ENCODE measurements at places on chromosomes 7 and 10.

DNA sequence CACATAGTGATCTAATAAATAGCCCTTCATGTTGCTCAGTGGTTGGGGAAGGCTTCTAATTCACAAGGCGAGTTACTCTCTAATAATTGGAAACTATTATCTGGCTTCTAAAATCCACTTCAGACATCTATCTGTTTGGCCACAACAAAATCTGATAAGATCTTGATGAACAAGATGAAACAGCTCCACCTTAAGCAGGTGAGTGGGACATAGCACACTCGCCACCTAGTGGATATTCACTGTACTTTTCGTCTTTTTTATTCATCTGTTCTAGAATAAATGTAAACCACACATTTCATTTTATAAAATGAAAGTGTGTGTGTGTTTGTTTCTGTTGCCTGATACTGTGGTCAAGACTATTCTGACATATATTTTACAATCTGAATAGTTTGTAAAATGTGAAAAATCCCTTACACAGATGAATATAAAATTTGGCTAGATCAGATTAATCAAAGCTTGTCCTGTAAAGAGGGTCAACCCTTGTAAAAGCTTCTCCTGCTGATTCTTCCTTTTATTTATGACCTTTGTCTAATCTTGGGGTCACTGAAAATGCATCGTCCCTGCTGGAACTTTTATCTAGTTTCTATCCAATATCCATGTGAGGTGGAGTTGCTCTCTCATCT is 26.5 kb upstream of the CNTNAP2 start:
- DNase-seq: no peak

DNA sequence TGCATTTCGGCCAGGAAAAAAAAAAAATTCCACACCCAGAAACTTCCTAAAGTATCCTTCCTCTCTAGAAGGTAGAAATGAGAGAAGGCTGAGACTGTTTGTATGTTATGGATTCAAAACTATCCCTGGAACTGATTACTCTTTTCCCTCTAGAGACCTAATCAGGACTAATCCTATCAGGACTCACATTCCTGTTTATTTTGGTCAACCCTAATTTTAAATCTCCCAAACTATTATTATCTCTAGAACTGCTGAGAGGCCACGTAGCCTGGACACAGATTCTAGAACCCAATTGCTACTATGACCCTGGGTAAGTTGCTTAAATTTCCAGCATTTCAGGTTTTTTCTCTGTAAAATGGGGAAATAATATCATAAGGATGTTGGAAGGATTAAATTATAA is 346.8 kb upstream of the MEOX2 start:
- DNase-seq: no peak

GRCh38 chr7:132394283-132395198 is 181.7 kb downstream of the PLXNA4 start:
- DNase-seq: peak; percentile 55

- DNase-seq: no peak
Observed at GRCh38 chr10:118804262-118804773, 49.5 kb upstream of the CACUL1 start.

GRCh38 chr10:129942936-129943715 is 20.9 kb downstream of the EBF3 start:
- no peak for DNase-seq

DNA sequence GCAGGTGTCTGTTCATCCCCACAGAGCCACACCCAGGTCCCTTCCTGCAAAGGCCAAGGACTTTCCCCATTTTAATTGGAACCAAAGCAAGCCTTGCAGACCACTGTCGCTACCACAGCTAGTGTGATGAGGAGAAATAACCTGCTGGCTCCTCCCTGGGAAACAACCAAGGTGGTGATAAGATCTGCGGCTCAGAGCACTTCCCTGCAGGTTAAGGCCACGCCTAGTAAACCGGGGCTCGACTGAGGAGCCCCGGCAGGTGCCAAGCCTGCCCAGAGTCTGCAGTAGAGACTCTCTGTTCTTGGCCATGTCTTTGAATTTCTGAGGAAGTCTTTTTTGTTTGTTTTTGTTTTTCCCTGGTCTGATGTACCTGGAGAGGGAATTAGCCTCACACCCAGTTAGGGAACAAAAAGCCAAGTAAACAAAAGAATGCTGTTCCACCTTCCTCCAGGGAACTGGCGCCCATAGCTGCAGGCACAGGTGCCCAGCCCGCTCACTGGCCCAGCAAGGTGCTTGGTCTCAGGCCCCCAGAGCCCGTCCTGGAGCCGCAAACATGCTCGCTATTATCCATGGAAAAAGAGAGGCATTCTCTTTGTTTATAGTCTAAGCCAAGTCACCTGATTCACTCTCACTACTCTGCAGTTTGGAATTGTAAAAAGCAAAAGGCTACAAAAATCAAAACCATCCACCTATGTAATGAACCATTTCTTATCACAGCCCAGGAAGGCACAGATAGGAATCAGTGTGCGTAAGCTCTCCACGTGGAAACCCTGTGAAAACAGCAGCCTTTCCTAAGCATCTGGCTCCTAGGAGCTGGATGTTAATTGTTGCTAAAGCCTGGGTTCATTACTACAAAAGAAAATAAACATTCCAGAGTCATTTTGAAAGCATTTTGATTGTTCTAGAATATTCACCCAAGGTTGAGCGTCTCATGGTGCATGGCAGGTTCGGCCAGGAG is 2.7 kb downstream of the GPR146 start:
- DNase-seq: no peak

Measured in hematopoietic multipotent progenitor cell (in vitro differentiated cells).